ENCODE measurements at places on chromosomes 4 and X.

DNA sequence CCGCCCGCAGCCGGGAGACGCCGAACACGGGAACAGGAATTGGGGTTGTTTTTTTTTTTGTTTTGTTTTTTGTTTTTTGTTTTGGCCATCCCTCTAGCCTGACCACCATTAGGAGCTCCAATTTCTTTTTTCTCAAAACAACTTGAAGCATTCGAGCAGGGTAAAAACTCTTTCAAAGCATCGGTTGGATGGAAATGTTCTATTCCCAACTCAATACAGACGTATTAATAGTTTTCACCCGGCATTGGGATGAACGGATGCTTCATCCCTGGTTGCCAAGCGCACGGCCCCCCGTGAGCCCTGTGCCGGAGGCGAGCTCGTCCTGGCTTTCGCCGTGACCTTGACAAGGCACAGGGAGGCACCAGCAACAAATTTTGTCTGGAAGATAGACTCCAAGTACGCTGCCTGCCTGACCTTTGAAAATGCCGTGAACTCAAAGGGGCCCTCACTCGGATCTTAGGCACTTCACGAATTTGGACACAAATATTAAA, 352 bp upstream of the MAP3K15 start:
- peak; percentile 8 for DNase-seq

- no peak for DNase-seq
Measured at GRCh38 chr4:163868445-163868844, 374.0 kb downstream of the TMA16 start.

DNA sequence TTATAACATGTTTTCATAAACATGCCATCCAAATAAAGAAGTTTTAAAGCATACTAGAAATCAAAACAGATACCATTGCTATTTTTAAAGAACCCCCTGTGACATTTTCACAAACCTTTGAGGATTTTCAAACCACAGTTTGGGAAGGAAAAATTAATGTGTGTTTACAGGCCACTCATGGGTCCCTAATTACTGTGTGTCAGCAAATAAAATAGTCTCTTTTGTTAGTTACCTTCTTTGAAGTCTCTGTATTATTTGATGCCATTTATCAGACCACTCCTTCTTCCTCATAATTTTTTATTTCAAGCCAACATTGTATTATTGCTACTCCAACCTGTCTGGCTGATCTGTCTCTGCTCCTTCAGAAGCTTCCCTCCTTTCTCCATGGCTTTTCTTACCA, 72.6 kb upstream of the TET2 start:
- no peak for DNase-seq

DNA sequence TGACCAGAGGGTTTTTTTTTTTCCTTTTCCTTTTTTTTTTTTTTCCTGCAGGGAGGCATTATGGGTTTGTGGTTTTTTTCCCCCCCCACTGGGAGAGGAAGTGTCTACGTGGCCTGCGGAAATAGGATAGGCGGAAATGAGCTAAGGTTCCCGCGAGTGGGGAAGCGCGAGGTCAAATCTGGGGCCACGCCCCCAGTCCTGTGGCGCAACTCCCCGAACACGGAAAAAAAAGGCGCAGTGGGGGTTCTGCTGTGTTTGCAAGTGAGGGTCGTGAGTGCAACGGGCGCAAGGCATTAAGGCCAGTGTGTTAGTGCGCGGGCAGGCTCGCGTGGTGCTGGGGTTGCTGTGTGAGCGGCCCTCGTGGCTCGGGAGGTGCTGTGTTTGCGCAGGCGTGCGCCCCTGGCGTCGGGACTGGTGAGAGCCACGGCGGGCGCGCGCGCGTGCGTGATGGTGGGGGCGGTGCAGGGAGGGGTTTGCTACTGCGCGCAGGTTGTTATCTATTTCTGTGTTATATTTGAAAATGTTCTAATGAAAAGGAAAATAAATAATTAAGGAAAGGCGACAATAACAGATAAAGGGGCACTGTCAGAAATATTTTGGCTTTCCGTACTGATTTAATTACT, 685 bp upstream of the MORF4L2 start:
- DNase-seq, result no peak

- DNase-seq, result peak; percentile 78
Measured at GRCh38 chr4:182938205-182938645, 21.0 kb upstream of the DCTD start.

- DNase-seq, result peak; percentile 35
Measured at GRCh38 chr4:41797260-41797659, 48.7 kb upstream of the PHOX2B start.

- DNase-seq, result peak; percentile 80
Measured at GRCh38 chr4:21555083-21555482, 393.5 kb downstream of the KCNIP4 start.

DNA sequence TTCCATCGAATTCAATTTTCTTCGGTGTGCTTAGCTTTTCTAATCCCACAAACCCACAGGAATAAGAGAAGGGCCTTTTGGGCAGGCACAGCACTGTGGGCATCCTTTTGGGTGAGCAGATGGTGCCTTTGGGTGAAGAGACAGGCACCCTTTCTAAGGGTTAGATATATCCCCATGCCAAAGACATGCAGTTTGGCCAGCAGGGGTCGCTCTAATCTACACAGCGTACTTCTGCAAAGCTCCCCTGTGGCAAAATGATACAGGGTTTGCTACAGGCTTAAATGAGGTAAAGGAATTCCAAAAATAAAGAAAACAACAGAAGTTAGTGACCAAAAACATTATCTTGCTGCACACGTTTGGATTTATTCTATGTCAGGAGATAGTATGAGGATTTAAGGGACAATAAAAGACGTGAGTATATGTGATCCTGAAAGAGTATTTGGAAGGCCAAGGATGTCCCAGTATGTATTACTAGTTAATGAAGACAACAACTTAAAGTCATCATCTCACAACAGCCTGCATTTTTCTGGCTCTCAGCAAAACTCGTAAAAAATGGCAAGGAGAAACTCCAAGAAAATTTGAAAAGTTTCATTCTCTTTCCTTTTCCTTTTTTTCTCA, 49.5 kb downstream of the PHEX start:
- DNase-seq, result no peak

- no peak for DNase-seq
Measured at GRCh38 chrX:140425712-140426395, 79.0 kb downstream of the SOX3 start.

GRCh38 chr4:127134490-127134889, 498.3 kb upstream of the INTU start:
- no peak for DNase-seq

DNA sequence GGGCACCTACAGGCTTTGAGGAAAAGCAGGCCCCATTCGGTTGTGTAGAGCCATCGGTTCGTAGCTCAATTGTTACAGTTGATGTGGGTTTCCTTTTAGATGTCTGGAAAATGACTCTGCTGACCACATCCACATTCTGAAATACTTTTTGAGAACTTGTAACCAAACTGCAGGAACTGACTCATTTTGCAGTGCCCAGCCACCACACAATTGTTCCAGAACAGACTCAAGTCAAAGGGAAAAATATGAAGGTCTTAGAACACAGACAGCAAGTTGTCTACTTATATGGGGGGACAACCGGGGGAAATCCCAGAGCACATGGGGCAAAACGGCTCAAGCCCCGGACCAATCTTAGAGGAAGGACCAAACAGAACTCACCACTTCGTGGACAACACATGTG, 557.6 kb upstream of the DIPK2B start:
- DNase-seq, result no peak

GRCh38 chrX:18461431-18461830, 36.0 kb downstream of the CDKL5 start:
- no peak for DNase-seq

GRCh38 chr4:46081248-46081647, 42.6 kb downstream of the GABRG1 start:
- DNase-seq, result no peak

GRCh38 chr4:125314676-125315575, at the start of gene FAT4:
Gene FAT4 (plus strand): TSS chr4:125314955. CDS start chr4:125316412, 1,457 bp downstream.
- DNase-seq, result peak; percentile 97

DNA sequence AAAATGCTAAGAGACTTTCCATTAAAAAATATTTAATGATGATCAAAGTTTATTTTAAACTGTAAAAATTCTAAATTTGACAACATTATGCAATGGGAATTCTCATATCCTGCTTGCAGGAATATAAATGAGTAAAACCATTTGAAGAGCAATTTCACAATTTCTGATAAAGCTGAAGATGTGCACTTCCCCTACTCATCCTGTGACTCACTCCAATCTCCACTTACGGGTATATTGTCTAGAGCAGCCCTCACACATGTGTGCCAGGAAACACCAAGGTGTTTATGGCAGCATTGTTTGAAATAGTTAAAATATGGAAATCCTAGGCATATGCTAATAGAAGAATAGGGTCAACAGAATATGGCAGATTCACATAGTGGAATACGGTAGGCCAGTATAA, 158.4 kb downstream of the PDHA2 start:
- no peak for DNase-seq

- no peak for DNase-seq
Measured at GRCh38 chrX:19758539-19758938, 128.9 kb downstream of the SH3KBP1 start.

- DNase-seq, result no peak
Measured at GRCh38 chrX:133645977-133646718, 230.9 kb upstream of the GPC4 start.

DNA sequence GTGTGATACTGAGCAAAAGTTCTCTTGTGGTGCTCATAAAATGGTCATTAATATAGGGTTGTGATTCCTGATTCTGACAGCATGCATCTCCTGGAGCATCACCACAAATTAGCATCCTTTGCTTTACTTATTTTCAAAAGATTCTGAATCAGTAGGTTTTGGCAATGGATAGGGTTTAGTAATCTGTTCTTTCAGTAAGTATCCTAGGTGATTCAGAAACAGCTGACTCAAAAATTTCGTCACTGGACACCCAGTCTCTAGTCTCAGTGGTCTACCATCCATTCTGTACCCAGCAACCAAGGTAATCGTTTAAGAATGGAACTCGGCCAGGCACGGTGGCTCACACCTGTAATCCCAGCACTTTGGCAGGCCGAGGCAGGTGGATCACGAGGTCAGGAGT, 4.1 kb downstream of the CBLL2 start:
- no peak for DNase-seq

GRCh38 chrX:119075270-119076025, 2.7 kb downstream of the CT47C1 start:
- no peak for DNase-seq

GRCh38 chr4:111842336-111842735, 302.9 kb upstream of the FAM241A start:
- DNase-seq, result no peak

GRCh38 chr4:48546336-48546735, 56.3 kb downstream of the ZAR1 start:
- peak; percentile 64 for DNase-seq

DNA sequence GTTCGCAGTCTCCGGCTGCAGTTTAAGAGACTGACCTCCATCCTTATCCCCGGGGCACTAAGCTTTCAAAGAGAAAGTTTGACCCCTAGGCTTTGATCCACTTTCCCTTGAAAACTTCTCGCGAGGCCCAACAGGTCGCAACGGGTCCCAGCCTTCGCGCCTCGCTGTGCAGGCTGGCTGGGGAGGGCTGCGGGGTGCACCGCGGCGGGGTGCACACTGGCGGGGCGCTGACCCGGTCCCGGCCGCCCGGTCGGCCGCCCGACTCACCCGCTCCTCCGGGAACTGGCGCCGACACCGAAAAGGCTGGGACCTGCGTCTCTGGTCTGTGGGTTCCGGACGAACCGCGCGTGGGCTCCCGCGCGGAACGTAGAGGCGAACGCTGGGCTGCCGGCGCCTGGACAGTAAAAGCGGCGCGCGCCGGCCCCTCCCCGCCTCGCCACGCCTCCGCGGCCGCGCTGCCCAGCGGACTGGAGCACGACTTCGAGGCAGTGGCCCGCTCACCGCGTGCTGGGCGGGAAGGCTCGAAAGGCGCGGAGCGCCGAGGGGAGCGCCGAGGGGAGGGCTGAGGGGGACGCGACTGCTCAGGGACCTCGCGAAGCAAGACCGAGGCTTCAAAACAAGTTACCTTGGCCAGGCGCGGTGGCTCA, at the start of gene TAF7L:
Gene TAF7L (minus strand): TSS at position 378 of the 647 bp plus-strand sequence. CDS start 3,791 bp downstream, outside the sequence.
- peak; percentile 19 for DNase-seq

DNA sequence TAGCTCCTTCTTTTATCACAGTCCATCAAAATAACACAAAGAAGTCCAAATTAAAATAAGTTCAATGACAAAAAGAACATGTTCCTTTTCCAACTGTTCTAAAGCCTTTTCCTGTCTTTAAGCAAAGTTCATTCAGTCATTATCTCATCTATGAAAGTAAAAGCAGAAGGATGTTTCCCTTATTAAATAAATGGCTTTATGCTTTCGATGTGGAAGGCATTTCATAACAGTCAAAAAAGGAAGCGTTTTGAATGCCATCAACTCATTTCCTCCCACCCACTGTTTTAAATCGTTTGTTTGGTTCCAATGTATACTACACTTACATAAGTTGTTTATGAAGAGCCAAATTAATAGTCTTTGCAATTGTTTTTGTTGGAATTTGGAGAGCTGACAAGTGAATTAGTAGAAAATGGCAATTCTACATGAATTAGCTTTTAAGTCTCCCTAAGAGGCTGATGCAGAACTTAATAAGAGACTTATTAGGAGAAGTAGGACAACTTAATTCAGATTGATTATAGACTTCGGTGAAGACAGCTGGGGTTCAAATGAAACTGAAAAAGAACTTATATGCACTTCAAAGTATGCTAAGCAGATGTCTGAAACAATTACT, 392.6 kb upstream of the FTHL17 start:
- DNase-seq, result peak; percentile 1

DNA sequence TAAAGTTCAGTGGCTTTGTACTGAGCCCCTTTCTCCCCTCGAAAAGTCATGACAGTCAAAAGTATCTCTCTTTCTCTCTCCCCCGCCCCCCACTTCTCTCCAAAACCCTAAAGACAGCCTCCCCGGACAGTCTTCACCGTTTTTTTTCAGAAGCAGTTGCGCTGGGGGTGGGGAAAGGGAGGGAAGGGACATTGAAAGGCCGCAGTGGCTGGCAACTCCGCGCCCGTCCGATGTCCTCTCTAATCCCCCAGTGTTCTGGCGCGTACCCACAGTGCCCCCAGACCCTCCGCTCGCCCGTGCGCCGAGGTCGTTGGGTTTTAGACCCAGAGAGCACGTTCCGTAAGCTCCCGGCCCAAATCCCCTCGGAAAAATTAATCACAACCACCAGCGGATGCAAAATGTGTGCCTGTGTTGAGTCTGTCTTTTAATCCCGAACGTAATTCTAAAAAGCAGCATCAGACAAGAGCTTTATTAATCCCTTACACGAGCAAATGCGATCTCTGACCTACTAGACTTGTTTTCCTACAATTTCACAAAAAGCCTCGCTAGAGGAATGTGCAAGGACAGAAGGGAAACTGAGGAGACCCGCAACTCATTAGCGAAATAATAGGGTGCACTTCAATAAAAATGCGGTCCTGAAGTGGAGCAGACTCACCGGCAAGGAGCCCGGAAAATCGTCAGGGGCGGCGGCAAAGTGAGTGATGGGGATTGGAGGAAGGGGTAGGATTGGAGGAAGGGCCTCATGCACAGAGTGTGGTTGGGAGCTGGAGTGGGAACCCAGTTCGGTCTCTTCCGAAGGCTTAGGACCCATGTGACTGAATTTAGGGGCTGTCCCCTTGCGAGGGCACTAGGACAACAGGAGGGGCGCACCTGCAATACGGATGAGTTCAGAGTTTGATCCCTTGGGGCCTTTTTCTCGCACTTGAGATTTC, 12.2 kb upstream of the PRDM8 start:
- peak; percentile 61 for DNase-seq
